CD8-positive, alpha-beta T cell (primary cell): ENCODE measurements at places on chromosomes 2 and 18.

GRCh38 chr2:169523681-169524080, 14.2 kb downstream of the KLHL41 start:
- DNase-seq, result no peak

DNA sequence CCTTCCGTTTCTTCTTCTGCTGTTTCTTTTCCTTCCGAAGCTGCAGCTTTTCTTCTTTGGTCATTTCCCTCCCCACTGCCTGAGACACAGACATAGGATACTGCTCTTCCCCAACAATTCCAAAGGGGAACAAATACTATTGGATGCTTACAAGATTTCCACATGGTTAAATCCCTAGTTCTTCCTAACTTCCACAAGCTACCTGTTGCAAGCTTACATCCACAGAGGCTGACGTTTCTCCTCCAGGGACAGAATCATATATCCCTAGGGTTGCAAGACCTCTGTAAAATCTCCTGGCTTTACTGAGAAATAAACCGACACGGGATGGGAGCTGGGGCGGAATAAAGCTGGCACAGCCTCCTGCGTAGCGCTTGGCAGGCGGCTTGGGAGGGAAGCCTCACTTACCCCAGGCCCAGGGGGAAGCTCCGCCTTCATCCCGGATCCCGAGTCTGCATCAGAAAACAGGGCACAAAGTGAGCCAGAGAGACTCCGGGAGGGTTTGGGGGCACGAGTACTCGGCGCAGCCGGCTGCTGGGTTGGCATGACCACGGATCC, 590 bp downstream of the EIF2B4 start:
- DNase-seq, result no peak

DNA sequence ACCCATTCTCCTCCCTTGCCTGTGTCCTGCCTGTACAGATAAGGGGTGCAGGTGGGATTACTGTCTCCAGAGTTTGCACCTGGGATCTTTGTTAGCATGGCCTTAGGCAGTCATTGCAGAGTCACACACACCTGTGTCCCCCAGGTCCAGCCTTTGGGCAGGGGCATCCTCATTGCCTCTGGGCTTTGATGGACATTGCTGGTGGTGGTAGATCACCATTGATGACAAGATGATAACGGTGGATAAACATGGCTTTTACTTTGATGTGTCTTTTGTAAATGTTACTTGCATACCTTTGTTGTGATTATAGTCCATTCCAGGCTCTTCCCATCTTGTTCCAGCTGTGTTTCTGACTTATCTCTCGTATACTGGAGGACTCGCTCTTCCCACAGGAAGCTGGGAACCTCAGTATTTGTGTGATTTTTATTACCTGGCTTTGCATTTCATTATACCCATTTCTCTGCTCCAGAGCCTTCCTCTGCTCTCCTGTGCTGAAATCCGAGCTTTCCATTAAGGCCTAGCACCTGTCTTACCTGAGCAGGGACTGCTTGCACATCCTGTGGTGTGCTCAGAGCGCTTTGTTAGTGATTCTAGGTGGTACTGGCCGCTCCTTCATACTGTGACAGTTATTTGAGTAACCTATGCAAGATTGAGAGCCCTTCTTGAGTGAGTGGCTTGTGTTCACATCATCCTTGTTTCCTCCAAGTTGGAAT, 79.2 kb downstream of the PTPRM start:
- DNase-seq, result no peak

- no peak for DNase-seq
These were observed 113.7 kb downstream of the GATA6 start for GRCh38 chr18:22283116-22283395.

GRCh38 chr2:3739313-3739712, 35.9 kb downstream of the DCDC2C start:
- no peak for DNase-seq

GRCh38 chr2:43764086-43764705, 9.6 kb upstream of the DYNC2LI1 start:
- no peak for DNase-seq

DNA sequence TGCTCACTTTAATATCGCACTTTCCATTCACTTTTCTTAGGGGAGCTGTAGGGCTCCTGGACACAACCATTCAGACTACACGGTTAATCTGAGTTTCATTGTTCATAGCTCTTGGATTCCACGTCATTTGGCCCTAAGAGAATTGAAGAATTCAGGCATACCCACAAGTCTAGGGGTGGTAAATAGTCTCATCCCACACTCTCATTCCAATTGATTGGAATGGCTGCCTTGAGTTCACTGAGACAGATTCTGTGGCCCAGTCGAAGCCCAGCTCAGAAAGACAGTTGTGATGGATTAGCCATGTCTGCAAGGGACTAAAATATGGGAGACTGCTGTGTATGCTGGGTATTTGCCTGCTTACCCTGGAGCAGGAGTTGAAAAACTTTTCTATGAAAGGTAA, 124.6 kb downstream of the TFCP2L1 start:
- no peak for DNase-seq

DNA sequence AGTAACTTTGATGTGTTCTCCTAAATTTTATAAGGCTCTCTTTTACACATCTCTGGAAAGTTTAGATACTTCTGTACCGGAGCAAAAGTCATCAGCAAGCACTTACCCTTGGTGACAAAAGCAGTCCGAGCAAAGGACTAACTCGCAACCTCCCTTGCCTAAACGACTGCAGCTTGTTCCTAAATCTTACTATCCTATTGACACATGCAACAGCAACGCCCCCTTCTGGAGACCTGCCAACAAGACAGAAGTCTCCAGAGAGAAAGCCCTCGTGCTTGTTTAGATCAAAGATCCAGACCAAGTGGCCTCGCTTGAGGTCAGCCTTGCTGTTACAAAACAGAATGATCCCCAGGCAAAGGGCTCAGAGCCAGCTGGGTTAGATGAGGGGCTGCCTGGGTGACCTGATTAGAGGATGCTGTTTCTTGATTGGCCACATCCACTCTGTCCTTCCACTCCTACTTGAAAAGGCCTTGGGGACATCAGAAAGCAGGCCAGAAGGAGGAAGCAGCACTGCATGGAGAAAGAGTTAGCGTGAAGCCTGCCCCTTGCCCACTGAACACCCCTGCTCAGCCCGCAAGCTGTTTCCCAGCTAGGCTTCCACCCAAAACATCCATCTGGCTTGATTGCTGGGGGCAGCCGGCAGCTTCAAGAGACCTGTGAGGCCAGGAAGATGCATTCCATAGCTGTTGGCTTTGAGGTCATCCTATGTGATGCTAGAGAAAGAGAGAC, 94.3 kb downstream of the HNRNPLL start:
- DNase-seq, result peak; percentile 63
